Aorta (tissue), 5 donors: ENCODE measurements at places on chromosomes 4 and X. TPM values are rescaled to one million over a fixed set of nuclear protein-coding genes. Genes with fewer than 3 reads are reported as not detected.

DNA sequence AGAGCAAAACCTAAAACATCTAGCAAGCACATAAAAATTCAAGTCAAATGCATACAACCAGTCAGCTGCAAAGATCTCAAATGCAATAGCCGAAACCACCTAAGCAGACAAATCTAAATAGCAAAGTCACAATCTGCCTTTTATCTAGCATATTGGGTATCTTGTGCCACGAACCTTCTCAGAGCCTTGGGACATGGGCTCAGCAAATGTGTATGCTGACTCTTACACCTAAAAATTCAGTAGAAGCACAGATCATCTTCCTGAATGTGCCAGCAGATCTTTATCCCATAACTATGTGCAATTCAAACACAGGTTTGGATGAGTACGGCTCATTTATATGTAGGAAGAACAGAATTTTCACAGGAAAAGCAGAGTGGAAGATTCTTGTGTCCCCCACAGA, 492.1 kb downstream of the INPP4B start:
- H3K4me1 ChIP-seq, result peaks cover 6% of the 10 kb centered on the region
- no peaks in the 10 kb centered on the region for H3K27me3 ChIP-seq
- H3K27ac ChIP-seq, result no peak overlapping the region
- H3K4me3 ChIP-seq, result no peak overlapping the region

SHROOM3 gene
- 51.3 TPM for total RNA-seq

DNA sequence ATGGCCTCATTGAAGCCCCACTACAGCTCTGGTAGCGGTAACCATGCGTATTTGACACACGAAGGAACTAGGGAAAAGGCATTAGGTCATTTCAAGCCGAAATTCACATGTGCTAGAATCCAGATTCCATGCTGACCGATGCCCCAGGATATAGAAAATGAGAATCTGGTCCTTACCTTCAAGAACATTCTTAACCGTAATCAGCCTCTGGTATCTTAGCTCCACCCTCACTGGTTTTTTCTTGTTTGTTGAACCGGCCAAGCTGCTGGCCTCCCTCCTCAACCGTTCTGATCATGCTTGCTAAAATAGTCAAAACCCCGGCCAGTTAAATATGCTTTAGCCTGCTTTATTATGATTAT, 876 bp downstream of the HPRT1 start:
- no peaks in the 10 kb centered on the region for H3K36me3 ChIP-seq
- DNase-seq, result no peak
- no peak overlapping the region for H3K27ac ChIP-seq
- peak overlapping the region; percentile 63 for H3K4me3 ChIP-seq
- peaks cover 2% of the 10 kb centered on the region for H3K4me1 ChIP-seq
- no peaks in the 10 kb centered on the region for H3K27me3 ChIP-seq

SSX3 gene
- total RNA-seq, result not detected

- H3K4me1 ChIP-seq, result no peaks in the 10 kb centered on the region
- DNase-seq, result no peak
- H3K36me3 ChIP-seq, result no peaks in the 10 kb centered on the region
- H3K27me3 ChIP-seq, result no peaks in the 10 kb centered on the region
Measured at GRCh38 chrX:42772874-42773273, 5.1 kb downstream of the PPP1R2C start.

STATH gene
- total RNA-seq, result not detected

GRCh38 chr4:95293014-95293413, 255.8 kb downstream of the UNC5C start:
- no peak overlapping the region for H3K4me3 ChIP-seq
- H3K27me3 ChIP-seq, result no peaks in the 10 kb centered on the region
- H3K27ac ChIP-seq, result no peak overlapping the region
- no peak for DNase-seq

DNA sequence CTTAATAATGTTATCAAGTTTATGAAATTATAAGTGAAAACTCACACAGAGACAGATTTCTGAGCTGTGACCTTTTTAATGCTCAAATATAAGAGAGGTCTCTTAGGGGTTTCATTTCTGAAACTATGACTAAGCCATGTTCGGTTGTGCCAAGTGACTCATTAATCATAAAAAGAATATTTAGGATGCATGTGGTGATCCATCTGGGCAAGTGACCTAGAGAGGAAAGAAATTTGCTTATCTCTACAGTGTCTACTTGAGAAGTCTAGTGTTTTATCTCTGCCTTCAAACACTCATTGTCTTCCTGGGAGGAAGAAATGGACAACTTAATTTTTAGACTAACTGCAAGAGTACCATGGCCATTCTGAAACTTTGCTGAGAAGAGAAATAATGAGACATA, 545.3 kb upstream of the GRID2 start:
- no peak overlapping the region for H3K4me3 ChIP-seq
- no peaks in the 10 kb centered on the region for H3K36me3 ChIP-seq
- H3K27me3 ChIP-seq, result no peaks in the 10 kb centered on the region

DNA sequence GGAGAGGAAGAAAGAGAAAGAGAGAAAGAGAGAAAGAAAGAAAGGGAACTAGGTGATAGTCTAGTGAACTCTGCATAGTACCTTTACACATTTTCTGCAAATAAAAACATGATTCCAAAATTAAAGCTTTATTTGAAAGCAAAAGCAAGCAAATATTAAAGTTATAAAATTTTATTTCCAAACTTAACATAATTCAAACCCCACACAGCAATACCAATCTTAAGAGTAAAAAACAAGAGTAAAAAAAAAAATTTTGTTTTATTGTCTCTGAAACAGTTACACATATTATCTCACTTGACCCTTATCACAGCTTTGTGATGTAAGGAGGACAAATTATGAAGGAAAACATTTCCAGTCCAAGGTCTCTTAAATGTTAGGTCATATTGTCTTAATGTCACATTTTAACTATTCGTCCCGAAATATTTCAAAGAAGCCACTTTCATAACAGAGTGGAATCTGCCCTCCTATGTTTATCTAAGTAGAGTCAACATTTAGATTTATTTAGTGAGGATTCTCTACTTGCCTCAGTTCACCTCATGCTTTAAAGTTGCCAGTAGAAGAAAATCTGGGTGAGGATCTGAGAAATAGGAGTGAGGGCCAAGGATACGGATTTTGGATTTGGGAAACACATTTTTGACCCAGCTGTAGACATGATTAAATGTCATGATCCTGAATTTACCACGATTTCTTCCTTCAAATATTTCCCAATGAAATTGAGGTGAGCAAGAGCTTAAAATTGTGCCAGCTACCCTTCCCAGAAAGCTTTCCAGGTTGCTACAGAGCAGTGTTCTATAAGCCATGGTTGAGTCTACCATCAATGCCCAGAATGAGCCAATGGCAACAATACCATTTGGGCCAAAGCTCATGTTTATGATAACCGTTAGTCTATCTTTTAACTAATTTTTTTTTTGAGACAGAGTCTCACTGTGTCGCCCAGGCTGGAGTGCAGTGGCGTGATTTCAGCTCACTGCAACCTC, 7.5 kb upstream of the FGA start:
- no peaks in the 10 kb centered on the region for H3K36me3 ChIP-seq
- H3K27ac ChIP-seq, result no peak overlapping the region
- no peak overlapping the region for H3K4me3 ChIP-seq
- H3K4me1 ChIP-seq, result no peaks in the 10 kb centered on the region

GRCh38 chr4:127134490-127134889, 498.3 kb upstream of the INTU start:
- no peak overlapping the region for H3K4me3 ChIP-seq
- no peak for DNase-seq
- no peaks in the 10 kb centered on the region for H3K4me1 ChIP-seq
- no peaks in the 10 kb centered on the region for H3K27me3 ChIP-seq

- no peak for DNase-seq
- H3K27ac ChIP-seq, result no peak overlapping the region
- no peaks in the 10 kb centered on the region for H3K36me3 ChIP-seq
- H3K4me1 ChIP-seq, result no peaks in the 10 kb centered on the region
Measured at GRCh38 chr4:15777697-15778288, 335 bp upstream of the CD38 start.

GRCh38 chrX:139297638-139298037, 232.9 kb upstream of the F9 start:
- no peak overlapping the region for H3K27ac ChIP-seq
- H3K4me3 ChIP-seq, result no peak overlapping the region
- H3K36me3 ChIP-seq, result no peaks in the 10 kb centered on the region
- no peak for DNase-seq

SPOCK3 gene
- not detected for total RNA-seq

DNA sequence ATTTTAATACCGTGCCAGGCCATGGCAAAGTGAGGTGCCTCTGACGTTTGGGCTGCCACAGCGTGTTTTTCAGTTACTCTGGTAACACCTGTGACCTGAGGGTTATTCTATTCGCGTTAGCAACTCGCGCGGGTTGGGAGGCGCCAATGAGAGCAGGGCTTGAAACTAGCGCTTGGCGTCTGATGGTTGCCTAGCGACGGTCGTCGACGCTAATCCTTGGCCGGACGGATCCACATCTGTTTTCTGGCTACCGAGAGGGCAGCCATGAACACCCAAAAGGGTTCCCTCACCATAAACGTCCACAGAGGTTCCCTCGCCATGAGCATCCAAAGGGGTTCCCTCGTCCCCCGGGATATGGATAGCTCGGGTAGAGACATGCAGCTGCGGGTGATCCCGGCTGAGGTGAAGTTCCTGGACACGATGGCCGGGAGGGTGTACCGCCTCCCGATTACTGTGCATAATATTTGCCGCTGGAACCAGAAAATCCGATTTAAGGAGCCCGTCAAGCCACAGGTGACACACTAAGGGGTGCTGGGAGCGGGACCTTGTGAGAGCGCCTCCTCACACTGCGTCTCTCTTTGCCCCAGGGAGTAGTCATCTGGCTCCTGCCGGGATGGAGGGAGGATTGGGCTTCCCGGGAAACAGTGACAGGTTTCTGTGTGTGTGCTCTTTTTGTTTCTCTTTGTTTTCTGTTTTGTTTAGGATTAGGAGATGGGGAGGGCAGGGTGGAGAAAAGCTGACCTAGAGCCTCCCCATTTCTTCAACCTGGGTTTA, at the start of gene CFAP47:
Gene CFAP47, plus strand, starts transcription at position 199 of the 774 bp plus-strand sequence. Its CDS starts 66 bp downstream, at position 265.
- H3K27ac ChIP-seq, result no peak within 1 kb of the TSS
- no peak for DNase-seq
- no peaks in the 10 kb centered on the region for H3K4me1 ChIP-seq
- H3K4me3 ChIP-seq, result peak within 1 kb of the TSS; percentile 37
- H3K27me3 ChIP-seq, result no peaks in the 10 kb centered on the region
- no peaks in the 10 kb centered on the region for H3K36me3 ChIP-seq

PPARGC1A gene
- total RNA-seq, result 2.6 TPM

GRCh38 chrX:123973921-123974320, 12.4 kb downstream of the STAG2 start:
- H3K36me3 ChIP-seq, result no peaks in the 10 kb centered on the region
- no peaks in the 10 kb centered on the region for H3K4me1 ChIP-seq
- H3K27ac ChIP-seq, result no peak overlapping the region
- DNase-seq, result no peak
- H3K27me3 ChIP-seq, result no peaks in the 10 kb centered on the region
- no peak overlapping the region for H3K4me3 ChIP-seq

- DNase-seq, result no peak
- H3K4me3 ChIP-seq, result no peak overlapping the region
- no peak overlapping the region for H3K27ac ChIP-seq
- no peaks in the 10 kb centered on the region for H3K27me3 ChIP-seq
- no peaks in the 10 kb centered on the region for H3K4me1 ChIP-seq
- no peaks in the 10 kb centered on the region for H3K36me3 ChIP-seq
Measured at GRCh38 chrX:149021159-149021558, 483.9 kb downstream of the IDS start.

TRIML2 gene
- total RNA-seq, result not detected

SPANXA1 gene
- not detected for total RNA-seq

DNA sequence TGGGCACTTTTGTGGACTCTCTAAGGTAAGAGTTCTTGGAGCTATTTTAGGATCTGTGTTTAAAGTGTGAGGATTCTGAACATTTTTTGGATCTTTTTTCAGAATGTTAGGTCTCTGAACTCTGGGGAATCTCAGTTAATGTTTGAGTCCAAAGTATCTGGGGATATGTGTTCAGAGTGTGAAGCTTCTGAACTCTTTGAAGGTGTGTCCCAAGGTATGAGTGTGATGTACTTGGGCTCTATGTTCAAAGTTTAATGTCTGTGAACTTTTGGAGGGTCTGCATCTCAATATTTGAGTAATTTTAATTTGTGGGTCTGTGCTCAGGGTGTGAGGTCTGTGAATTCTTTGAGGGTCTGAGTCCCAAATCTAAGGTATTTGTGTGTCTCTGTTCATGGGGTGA, 35.4 kb upstream of the PAGE4 start:
- H3K4me3 ChIP-seq, result no peak overlapping the region
- no peak overlapping the region for H3K27ac ChIP-seq
- no peak for DNase-seq
- no peaks in the 10 kb centered on the region for H3K36me3 ChIP-seq
